ENCODE measurements at places on chromosomes 2 and 18.

DNA sequence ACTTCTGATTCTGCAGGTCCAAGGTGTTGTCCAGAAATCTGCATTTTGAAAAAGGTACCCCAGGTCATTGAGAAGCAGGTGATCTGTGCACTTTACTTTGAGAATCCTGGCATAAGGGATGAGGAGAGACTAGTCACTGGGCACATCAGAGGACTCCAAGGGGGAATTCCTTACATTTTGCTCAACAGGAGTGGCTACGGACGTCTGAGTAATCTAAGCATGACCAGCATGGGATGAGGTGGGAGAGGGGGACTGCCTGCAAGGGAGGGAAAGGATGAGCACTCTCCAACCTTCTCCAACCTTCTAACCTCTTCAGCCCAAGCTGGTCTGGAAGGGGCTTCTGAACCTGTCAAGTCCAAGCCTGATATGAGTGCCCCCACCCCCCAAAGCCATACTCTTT is 55.5 kb downstream of the MARCHF4 start:
- no peak for DNase-seq

GRCh38 chr2:190891372-190891771 is 10.8 kb downstream of the GLS start:
- no peak for DNase-seq

- no peak for DNase-seq
Observed at GRCh38 chr2:175950512-175950911, 51.6 kb downstream of the LNPK start.

DNA sequence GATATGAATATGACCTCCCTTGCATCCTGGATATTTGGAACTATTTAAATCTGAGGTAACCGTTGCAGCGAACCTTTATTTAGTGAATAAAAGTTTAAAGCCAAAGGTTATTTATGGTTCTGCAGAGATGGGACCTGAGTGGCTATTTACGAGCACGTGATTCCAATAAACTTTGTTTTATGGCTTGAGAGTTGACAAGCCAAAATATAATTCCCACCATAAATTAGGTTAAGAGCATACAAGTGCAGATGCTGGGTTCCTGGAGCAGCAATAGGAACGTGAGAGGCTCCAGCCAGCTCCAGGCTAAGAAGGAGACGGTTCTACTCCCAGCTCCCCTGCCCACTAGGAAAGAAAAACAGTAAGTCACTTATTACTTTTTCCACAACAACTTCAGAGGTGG is 5.2 kb upstream of the HOXD4 start:
- no peak for DNase-seq

DNA sequence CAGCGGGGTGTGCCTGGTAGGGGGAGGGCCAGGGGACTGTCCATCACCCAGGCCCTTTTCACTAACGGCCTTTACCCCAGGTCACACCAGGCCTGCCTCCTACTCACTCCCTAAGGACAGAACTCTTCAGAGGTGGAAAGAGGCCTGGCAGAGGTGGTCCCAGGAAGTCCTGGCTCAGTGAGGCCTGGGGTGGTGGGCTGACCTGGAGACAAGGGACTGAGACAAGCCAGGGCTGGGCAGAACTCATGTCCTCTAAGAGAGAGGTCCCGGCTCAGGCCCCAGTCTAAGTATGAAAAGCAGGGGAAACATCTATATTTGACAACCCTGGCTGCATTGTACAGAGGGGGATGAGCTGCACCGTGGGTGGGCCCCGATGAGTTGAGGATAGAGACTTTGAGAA is 65.9 kb upstream of the TEX51 start:
- DNase-seq, result no peak

- no peak for DNase-seq
Observed at GRCh38 chr18:80200932-80201672, 46.2 kb downstream of the PARD6G start.

GRCh38 chr2:15298770-15299169 is 262.4 kb downstream of the NBAS start:
- DNase-seq, result no peak

GRCh38 chr2:121521359-121521758 is 9.3 kb upstream of the RNU4ATAC start:
- no peak for DNase-seq

DNA sequence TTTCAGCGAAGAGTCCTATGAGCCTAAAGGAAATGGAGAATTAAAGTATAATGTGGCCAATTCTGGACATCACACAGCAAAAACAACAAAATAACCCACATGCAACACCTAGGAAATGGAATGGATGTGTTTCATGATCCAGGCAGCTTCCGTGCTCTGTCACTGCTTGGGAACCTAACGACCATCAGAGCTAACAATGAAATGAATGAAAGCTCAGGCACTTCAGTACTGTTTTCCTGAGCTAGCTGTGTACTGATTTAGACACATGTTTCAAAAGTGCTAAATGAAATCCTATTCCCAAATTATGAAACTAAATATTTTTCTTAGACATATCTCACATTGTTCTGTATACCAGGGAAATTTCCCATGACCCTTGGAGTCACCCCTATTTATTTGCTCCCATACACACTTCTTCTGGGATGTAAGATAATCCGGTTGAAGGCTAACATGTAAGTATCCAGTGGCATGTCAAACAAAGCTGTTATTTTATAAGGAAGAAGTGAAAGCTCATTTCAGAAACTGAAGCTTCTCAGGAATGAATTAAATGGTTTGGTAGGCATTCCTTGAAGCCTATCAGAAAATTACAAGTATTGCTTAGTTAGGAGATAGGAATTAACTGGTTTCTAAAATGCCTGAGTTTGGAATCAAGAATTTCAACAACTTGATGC is 108.5 kb upstream of the RND3 start:
- no peak for DNase-seq

DNA sequence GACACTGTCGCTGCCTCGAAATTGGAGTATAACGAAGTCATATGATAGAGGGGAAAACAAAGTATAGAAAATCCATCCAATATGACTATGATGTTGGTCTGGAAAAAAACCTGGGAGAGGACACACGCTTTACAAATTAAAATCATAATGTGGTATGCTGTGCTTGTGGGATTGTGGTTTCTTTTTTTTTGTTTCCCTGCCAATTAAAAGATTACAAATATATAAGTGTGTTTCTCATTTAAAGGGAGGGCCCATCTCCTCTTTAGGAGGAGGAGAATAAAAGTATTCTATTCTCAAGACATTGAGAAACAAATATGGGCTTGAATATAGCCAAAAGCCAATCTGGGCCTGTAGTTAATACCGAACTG is 86.6 kb downstream of the EPHA4 start:
- no peak for DNase-seq

GRCh38 chr18:39241534-39241933 is 1675.9 kb upstream of the CELF4 start:
- no peak for DNase-seq

DNA sequence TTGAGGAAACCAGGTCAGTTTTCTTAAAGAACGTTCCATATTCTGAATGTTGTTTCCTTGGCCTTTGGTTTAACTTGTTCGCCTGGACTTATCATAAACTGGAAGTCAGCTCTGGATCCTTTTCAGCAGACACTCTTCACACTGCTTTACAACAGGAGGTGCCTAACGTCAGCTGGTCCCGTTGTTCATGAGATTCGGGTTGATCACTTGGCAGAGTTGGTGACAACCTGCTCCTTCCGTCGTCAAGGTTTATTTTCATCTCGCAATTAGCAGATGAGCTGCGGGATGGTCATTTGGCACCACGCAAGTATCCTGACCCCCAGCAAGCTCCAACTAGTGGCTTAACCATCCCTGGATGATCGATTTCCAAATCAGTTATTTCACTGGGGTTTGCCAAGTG is 23.0 kb upstream of the BIN1 start:
- no peak for DNase-seq

GRCh38 chr2:108288534-108289106 is at the start of gene SULT1C2:
SULT1C2 (plus strand) TSS chr2:108288895; CDS start chr2:108293668, 4,773 bp downstream.
- no peak for DNase-seq

DNA sequence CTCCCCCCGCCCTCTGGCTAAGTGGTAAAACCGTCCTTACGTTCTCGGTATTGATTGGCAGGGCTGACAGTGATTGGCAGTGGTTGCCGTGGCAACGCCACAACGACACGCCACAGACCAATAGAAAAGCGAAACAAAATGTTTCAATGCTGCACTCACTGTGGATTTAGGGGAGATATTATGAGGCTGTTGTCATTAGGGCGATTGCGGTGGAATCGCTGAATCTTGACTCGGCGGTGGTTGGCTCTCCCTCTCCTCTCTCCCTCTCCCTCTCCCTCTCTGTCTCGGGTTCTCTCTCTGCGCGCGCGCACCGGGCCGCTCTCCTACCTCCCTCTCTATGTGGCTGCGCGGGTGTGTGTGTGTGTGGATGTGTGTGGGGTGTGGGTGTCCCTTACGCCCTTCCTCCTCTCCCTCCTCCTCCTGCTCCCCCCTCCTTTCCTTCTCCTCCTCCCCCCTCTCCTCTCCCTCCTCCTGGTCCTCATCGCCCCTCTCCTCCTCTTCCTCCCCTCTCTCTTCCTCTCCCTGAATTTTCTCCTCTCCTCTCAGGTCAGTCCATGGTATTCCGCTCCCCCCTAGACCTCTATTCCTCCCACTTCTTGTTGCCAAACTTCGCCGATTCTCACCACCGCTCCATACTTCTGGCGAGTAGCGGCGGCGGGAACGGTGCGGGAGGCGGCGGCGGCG is at the start of gene SIX3:
SIX3 (plus strand) TSS at position 152 of the 684 bp plus-strand sequence; CDS start at position 555, 403 bp downstream.
- DNase-seq, result peak; percentile 26

GRCh38 chr2:18924886-18925285 is 335.5 kb upstream of the NT5C1B start:
- DNase-seq, result no peak

- peak; percentile 33 for DNase-seq
Observed at GRCh38 chr2:70340761-70341476, 39.1 kb upstream of the FAM136A start.

- DNase-seq, result no peak
Observed at GRCh38 chr2:215535741-215536140, 99.9 kb upstream of the FN1 start.

All from activated CD4-positive, alpha-beta T cell treated with anti-CD3 and anti-CD28 coated beads, Interleukin-2, amount 50 U/mL, for 24 hours (primary cell).